ENCODE measurements at places on chromosomes 12 and 14.
A peak's percentile ranks its signal among the peaks of the same experiment; 100 is the strongest.

DNA sequence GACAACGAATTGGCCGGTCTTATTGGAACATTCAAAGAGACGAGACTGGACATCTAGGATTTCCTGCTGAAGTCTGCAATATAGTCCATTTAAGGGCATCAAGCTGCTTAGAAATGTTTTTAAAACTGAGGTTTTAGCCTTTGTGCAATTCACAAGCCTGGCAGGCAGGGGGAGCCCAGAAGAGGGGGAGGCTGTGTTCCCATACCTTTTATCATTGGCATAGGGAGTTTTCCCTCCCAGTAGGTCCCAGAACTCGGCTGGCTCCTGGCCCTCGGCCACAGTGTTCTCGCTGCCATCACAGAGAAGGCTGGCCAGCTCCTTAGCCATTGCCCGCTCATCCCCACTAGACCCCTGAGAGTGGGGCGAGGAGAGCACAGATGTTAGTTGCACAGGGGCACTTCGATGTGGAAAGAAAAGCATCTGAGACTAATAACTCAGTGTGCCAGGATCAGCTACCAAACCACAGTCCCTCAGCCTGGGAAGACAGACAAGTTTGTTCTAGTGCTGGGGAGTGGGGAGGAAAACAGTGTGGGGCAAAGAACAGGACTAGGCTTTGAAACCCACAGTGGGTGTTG lies 15.1 kb downstream of the AVIL start:
- peak; percentile 66 for DNase-seq

DNA sequence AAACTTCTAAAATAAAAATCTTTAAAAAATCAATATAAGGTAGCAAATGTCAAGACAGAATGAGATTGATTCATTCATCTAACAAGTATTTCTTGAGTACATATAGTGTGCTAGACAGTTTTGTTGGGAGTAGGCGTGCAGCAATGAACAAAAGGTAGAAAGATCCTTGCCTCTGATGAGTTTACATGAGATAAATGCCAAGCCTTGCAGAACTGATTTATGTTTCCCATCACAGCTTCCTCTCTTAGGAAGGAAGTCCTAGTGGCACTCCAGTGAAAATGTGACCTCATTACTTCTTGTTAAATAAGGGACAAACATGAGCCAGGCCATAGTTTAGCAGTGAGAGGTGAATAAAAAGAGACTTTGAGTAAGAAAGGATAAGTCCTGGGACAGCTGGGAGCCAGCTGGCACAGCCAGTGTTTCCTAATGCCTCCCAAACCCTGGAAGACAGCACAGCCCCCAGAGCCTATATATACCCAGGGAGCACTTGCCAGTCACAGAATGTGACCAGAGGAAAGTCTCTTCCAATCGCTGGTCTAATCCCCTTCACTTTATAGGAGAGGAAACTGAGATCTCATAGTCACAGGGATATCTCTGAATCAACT lies 4.7 kb upstream of the COCH start:
- DNase-seq, result no peak

- DNase-seq, result no peak
Measured at GRCh38 chr12:46332260-46332659, 40.3 kb downstream of the SLC38A2 start.

DNA sequence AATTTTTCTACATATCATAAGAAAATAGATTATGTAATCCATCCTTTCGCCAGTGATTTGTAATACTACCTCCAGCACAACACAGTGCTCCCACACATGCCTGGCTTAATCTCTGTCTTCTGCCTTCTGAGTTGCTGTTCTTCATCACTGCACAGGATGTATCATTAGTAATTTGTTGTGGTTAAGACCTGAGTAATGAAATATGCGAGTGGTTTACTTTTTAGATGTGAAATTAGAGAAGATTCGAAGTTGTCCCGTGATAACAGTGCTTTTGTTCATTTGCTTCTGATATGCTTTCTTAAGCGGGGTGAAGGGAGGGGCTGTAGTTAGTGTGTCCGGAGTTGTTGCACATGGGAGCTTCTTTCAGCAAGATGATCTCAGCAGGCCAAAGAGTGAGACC lies 18.1 kb downstream of the KRT85 start:
- no peak for DNase-seq

DNA sequence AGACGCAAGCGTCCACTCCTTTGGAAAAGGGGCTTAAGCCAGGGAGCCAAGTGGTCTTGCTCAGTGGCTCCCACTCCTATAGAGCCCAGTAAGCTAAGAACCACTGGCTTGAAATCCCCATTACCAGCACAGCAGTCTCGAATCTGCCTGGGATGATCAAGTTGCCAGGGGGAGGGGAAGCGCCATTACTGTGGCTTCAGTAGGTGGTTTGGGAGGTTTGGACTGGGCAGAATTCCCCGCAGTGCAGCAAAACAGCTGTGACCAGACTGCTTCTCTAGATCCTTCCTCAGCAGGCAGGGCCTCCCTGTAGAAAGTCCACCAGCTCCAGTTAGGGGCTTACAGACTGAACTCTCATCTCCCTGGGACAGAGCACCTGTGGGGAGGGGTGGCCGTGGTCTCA lies 115.4 kb downstream of the TMEM117 start:
- no peak for DNase-seq

Measured in ACHN (cell line).